Fibroblast of lung (primary cell): ENCODE measurements at places on chromosomes 11 and 22. TPM values are rescaled to one million over a fixed set of nuclear protein-coding genes. Genes with fewer than 3 reads are reported as not detected.

- no peak for DNase-seq
These were observed 1.3 kb upstream of the FAM118A start for GRCh38 chr22:45308391-45308956.

- DNase-seq: no peak
These were observed 18.5 kb downstream of the PTPN5 start for GRCh38 chr11:18773104-18773503.

GRCh38 chr11:110919241-110919922 lies 207.1 kb upstream of the ARHGAP20 start:
- DNase-seq: no peak

- no peak for DNase-seq
These were observed 1.2 kb upstream of the RASGRP2 start for GRCh38 chr11:64745189-64745520.

- no peak for DNase-seq
These were observed 38.3 kb downstream of the MADD start for GRCh38 chr11:47308050-47308823.

- no peak for DNase-seq
These were observed 6.0 kb upstream of the OMP start for GRCh38 chr11:77096591-77097019.

- peak; percentile 96 for DNase-seq
These were observed 85.4 kb downstream of the MTNR1B start for GRCh38 chr11:93054881-93055280.

DNA sequence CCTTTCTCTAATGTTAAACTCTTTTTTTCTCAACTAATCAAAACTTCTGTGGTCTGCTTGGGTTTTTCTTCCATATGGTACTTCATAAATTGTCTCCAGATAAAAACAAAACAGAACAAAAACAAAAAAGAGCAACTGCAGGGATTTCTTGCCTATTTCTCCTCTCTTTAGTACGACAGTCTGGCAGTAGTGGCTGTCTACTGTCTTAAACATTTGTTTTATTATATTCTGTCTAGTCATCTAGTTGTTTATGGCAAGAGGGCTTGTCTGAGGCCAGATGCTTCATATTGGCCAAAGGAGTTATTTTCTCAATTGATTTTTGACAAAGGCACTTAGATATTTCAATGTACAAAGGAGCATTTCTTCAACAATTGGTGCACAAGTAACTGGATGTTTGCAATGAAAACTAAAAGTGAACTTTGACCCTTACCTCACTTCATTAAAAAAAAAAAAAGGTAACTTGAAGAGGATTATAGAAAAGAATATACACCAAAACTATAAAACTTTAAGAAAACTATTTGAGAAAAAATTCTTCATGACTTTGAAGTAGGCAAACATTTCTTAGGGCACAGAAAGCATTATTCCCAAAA lies 404.2 kb downstream of the LUZP2 start:
- DNase-seq: no peak

GRCh38 chr11:17924713-17925112 lies 88.1 kb downstream of the SERGEF start:
- DNase-seq: no peak

- no peak for DNase-seq
These were observed 5.1 kb upstream of the SMPD1 start for GRCh38 chr11:6385046-6385777.

GRCh38 chr11:68213555-68214172 lies 568 bp upstream of the KMT5B start:
- peak; percentile 98 for DNase-seq

DNA sequence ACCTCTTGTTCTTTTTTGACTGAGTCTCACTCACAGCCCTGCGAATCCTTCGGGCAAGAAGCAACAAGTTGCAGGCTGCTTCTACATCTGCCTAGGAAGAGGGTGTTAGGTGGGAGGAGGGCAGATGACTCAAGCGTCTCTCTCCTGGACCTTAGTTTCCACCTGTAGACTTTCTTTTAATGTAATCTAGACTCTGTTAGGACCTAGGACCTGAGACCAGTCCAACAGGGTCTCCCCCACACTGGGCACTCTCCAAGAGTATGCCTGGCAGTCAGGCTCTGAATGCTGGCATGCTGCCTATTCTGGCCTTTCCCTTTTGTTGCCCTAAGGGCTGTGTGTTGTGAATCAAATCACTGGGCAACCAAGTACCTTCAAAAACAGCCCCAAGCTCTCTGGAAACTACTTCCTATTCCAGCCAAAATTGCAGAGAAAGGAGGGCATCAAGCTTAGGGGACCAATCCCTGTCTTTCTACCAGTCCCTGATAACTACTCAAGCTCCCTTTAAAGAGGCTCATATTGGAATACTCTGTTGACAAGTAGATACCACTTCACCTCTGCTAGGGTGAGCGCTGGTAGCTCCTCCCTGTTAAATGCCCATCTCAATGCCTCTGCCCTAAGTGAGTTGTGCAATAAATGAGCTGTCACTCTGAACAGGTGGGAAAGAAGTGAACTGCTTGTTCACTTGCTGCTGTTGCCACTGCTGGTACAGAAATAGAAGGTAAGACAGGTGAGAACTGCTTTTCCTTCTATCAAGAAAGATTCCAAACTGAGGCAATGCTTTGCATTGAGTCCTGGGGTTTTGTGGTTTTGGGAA lies at the start of gene BBOX1:
Gene BBOX1 (plus strand): TSS at position 514 of the 814 bp plus-strand sequence. CDS start 14,616 bp downstream, outside the sequence.
- peak; percentile 11 for DNase-seq

DNA sequence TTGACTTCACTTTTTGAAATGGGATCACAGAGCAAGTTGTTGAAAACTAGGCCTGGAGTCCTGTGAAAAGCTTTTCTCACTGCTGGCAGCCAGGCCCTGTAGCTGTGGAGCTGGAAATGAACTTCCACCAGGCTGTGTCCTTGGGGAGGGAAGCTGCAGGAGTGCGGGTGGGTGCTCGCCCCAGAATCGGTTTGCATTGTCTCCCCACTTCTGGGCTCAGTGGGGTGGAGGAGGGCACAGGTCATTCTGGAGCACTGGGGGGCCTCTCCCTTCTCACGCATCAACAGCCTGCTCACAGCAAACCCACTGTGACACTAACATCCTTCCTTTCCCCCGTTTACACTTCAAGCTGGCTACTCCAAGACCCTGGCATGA lies 15.2 kb downstream of the GLB1L2 start:
- no peak for DNase-seq

DNA sequence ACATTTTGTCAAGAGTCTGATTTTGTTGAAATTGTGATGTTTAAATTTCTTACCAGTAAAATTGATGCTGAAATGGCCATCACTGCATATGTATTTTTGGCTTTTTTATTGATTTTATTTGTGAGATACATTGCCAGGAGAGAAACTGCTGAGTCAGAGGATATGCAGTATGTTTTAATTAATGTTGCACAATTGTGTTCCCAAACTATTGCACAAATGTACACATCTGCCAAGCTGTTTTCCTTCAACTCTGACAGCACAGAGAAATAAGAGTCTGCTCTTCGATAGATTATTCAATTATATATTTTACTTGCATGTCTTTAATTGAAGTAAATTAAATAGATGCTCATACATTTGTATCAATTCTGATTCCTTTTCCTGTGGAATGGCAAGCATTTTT lies 640.2 kb upstream of the LUZP2 start:
- peak; percentile 96 for DNase-seq

GRCh38 chr22:22733881-22734373 lies 89.5 kb downstream of the GGTLC2 start:
- DNase-seq: no peak

DNA sequence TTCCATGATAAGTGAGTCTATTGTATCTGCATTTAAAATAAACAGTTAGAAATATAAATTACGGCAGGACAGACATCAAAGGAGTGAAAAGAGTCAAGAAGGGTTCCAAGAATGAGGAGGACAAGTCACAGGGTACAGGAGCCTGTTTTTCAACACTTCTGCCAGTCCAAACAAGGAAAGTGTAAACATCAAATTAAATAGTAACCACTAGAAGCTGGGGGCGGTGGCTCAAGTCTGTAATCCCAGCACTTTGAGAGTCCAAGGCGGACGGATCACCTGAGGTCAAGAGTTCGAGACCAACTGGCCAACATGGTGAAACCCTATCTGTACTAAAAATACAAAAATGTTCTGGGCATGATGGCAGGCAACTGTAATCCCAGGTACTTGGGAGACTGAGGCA lies 219.6 kb downstream of the LUZP2 start:
- no peak for DNase-seq

The CD3D gene
- polyA plus RNA-seq: not detected in 2 replicates

The MGAT3 gene
- polyA plus RNA-seq: 0.09 TPM in 1 of 2 replicates, not detected in the other

The SCGB1D2 gene
- polyA plus RNA-seq: not detected in 2 replicates

The KIF18A gene
- 5.8 and 14.2 TPM in 2 replicates for polyA plus RNA-seq

The HSCB gene
- 17.7 and 22.3 TPM in 2 replicates for polyA plus RNA-seq

The ANGPTL5 gene
- 0.11 and 0.18 TPM in 2 replicates for polyA plus RNA-seq

The LRRC56 gene
- 0.26 and 0.28 TPM in 2 replicates for polyA plus RNA-seq

The OR8G1 gene
- not detected in 2 replicates for polyA plus RNA-seq

The MMP1 gene
- polyA plus RNA-seq: 40.5 and 415 TPM in 2 replicates

The RIBC2 gene
- polyA plus RNA-seq: 1.6 and 2.1 TPM in 2 replicates

The HDHD5 gene
- polyA plus RNA-seq: 19.7 and 20.9 TPM in 2 replicates

The UQCC3 gene
- polyA plus RNA-seq: 4.7 and 7.3 TPM in 2 replicates

The CNIH2 gene
- polyA plus RNA-seq: 0.57 and 1.4 TPM in 2 replicates
